Breast epithelium (tissue), 4 donors: ENCODE measurements at places on chromosomes 16 and 17. TPM values are rescaled to one million over a fixed set of nuclear protein-coding genes. Genes with fewer than 3 reads are reported as not detected.

OTOA gene
- 0.96 TPM for total RNA-seq

KRT39 gene
- not detected for total RNA-seq

SOX15 gene
- total RNA-seq, result 1.6 TPM

NATD1 gene
- total RNA-seq, result 8.2 TPM

NHLRC4 gene
- 1.9 TPM for total RNA-seq

TMEM114 gene
- total RNA-seq, result not detected

ANKRD40CL gene
- not detected for total RNA-seq

ITGAD gene
- total RNA-seq, result 0.16 TPM

TBC1D26 gene
- total RNA-seq, result 0.44 TPM
